ENCODE measurements at places on chromosomes 13 and 19.

- no peak for DNase-seq
Measured at GRCh38 chr13:40406405-40407120, 259.9 kb downstream of the FOXO1 start.

DNA sequence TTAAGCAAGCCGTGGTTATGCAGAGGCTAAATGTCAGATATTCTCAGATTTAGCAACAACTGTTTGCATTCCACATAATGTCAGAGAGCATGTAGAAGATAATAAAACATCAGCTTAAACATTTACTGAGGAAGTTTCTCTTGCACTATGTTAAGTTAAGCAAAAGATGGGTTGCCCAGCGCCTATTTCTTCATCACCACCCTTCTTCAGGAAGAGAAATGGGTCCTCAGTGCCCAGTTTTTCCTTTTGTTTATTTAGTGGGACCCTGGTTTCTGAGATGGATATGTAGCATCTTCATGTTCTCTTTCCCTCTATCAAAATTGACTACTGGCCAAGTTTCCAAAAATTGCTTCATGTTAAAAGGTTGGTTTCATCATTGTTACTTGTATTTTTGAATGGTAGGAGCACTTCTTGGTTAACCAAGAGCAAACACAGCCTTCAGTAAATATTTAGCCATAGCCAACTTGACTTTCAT, 356.8 kb downstream of the RFC3 start:
- no peak for DNase-seq

DNA sequence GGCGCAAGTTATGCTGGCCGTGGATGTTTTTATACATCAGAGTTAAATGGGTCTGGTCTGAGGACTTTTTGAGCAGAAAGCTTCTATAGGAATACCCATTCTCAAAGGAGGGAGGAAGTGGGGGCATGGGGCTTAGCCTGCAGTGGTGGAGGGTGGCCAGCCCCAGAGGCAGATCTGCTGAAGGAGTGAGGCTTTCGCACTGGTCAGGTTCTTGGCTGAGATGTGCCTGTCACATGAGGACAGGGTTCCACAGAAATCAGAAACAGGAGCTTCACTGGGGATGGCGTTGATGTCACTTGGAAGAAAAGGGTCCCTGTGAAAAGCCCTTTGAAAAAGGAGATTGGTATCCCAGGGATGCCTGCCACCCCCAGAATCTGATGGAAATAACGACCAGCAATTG, 100.7 kb upstream of the MCF2L start:
- no peak for DNase-seq

DNA sequence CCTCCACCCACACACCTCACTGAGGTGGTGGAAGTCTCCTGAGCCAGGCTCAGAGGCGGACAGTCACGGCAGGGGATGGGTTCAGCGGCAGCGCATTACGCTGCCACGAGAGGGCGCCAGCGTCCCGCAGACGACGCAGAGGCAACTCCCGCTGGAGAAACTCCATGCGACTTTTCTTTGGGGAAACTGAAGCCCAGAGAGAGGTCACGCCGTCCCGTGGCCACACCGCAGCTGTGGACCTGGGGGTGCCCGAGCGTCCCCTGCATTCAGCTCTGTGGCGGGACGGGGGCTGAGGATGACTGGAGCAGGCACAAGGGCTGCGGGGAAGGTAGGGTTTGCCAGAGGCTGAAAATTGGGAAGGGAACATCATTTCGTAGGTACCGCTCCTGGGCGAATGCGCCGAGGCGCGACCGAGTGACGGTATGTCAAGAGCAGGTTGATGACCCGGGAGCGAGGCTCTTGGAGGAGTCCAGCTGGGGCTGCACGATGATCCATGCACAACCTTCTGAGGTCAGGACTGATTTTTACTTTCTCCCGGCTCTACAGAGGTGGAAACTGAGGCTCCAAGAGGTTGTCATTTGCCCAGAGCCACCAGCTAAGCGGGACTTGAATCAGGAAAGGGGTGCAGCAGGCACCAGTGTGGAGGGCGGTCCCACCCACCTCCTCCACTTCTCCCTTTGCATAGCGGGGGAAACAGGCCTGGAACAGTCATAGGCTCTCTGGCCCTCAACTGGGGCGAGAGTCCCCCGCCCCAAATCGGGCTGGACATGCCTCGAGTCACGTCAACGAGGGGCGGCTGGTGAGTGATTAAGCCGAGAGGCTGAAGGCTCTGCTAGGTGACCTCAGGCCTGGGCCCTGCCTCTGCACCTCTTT, 690 bp upstream of the ARRDC2 start:
- peak; percentile 82 for DNase-seq

- DNase-seq: no peak
Measured at GRCh38 chr19:55096061-55096701, 20.5 kb downstream of the EPS8L1 start.

DNA sequence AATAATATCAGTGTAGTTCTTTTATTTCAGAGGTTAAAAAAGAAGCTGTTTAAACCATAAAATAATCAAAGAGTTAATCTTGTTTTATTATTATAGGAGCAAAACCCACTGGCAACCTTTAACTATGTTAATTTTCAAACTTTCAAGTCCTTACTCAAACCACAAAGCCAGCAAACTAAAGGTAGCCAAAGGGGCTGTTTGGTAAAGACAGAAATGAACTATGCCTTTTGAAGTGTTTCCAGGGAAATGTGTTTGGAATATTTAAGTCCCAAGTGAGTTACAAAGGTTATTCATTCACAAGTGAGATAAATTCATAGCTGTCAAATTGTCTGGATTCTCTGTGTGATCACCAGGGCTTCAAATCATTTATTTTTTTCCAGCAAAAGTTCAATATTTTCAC, 264.7 kb downstream of the MZT1 start:
- DNase-seq: no peak

Measured in heart right ventricle (tissue), 16 donors.